Urinary bladder (tissue), 4 donors: ENCODE measurements at places on chromosomes 6 and 20. TPM values are rescaled to one million over a fixed set of nuclear protein-coding genes. Genes with fewer than 3 reads are reported as not detected.

TCF21 gene
- total RNA-seq: 25.3 TPM

GHRH gene
- not detected for total RNA-seq

PPIL6 gene
- total RNA-seq: 11.9 TPM

BCAS1 gene
- total RNA-seq: 28.1 TPM

ZNF512B gene
- 8.7 TPM for total RNA-seq

RGS17 gene
- total RNA-seq: 6.6 TPM
